Epithelial cell of alveolus of lung (primary cell): ENCODE measurements at places on chromosomes 6 and 20. TPM values are rescaled to one million over a fixed set of nuclear protein-coding genes. Genes with fewer than 3 reads are reported as not detected.

C2 gene
- 0.65 and 4.8 TPM in 2 replicates for total RNA-seq

ID1 gene
- total RNA-seq: 238 and 993 TPM in 2 replicates

OR12D3 gene
- not detected in 2 replicates for total RNA-seq

SLC35F1 gene
- under 0.01 TPM in 1 of 2 replicates, not detected in the other for total RNA-seq

BCAS1 gene
- not detected in 2 replicates for total RNA-seq

KIF13A gene
- 13.0 and 13.2 TPM in 2 replicates for total RNA-seq

THEMIS gene
- total RNA-seq: 0.13 TPM in 1 of 2 replicates, not detected in the other

PRDM13 gene
- total RNA-seq: not detected in 2 replicates

IYD gene
- total RNA-seq: 0.08 TPM in 1 of 2 replicates, not detected in the other

RSPO3 gene
- total RNA-seq: 0.26 and 3.8 TPM in 2 replicates

APCDD1L gene
- total RNA-seq: 6.3 and 12.2 TPM in 2 replicates

BMP5 gene
- 0.13 and 21.6 TPM in 2 replicates for total RNA-seq
